ENCODE measurements at places on chromosomes 3 and 15.

GRCh38 chr3:27596334-27596841, 112.2 kb upstream of the SLC4A7 start:
- no peak for DNase-seq

DNA sequence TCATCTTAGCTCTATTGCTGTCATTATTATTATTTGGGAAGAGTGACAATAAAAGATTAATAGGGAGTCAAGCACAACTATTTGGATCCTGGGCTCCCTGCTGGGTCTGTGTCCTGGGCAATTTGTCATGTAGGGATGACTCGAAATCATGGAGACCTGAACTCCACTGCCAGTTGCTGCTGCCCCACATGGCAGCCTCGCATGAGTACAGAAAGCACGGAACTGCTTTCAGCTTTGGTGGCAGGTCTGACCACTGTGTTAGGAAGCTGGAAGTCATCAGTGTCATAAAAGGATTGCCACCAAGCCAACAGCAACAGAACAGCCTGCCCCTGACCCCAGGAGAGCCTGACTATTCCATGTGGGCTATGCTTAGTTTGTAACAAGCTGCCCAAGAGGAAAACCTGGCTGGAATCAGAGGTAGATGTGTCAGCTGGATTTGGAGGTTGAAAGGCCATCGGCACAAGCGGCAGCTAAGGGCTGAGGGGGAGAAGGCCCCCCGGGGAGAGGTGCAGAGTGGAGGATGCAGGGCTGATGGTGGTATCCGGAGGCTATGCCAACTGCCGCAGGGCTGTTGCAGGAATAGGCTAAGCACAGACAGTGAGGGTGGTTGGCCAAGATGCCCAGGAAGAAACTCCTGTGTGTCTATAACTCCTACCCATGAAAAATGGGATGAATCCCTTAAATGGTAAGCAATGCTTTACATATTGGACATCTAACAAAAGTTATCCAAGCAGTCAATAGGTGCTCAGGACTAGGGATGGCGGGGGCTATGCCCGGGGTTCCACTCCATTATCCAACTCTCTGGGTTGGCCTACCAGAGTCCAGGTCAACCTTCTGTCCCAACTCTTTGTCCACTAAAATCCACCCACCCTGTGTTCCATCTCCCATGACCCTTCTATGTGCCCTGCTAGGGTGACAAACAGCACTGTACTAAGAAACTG, 291.6 kb downstream of the ADAMTS17 start:
- no peak for DNase-seq

GRCh38 chr3:156760333-156760732, 65.8 kb upstream of the LEKR1 start:
- peak; percentile 68 for DNase-seq

DNA sequence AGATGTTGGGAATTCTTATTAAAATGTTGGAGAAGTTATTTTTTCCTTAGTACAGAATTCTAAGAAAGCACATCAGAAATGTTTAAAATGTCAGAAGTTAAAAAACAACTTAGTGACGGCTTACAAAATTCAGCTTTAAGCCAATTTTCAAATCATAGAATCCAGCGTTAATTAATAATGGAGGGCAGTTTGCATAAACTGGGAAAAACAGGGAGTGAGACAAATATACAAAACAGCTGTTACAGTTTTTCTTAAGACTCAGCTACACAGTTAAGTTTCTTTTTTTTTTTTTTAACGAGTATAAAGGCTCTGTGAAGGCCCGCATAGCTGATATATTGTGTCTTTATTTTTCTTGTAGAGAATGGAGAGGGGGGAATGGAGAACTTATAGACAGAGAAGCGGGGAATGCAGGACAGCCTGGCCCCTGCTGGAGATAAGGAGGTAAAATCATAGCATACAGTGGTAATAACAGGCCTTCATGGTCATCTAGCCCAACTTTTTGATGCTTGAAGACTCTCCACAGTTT, 164.4 kb downstream of the BBX start:
- DNase-seq = no peak

DNA sequence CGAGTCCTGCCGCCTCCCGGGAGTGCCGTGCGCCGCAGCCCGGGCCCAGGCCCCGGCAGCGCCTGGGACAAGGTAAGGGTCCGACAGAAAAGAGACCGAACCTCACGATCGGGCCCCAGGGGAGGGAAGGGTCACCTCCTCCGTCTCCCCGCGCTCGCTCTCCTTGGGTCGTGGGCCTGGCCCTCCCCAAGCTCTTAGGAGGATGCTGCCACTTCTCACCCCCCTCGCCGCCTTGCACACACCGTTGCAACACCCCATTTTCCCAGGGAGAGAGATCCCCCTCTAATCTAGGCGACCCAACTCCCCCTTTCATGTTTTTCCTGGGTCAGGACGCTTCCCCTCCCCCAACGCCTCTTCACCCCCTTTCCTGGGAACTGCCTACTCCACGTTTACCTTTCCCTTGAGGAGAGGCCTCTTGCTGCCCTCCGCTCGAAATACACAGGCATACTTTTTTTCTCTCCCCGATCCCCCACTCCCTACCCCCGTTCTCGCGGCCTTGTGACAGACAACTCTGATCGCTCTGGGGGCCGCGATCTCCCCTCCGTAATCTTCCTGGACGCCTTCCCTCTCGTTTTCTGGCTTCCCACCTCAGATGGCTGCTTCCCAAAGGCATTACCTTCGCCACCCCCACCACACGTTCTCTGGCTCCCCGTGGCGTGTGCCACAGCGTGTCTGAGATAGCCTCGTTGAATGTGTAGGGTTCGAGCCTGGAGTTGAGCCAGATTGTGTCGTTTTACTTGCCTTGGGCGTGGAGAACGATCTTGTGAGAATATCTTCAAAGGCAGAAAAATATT, 688 bp downstream of the SETD5 start:
- no peak for DNase-seq

DNA sequence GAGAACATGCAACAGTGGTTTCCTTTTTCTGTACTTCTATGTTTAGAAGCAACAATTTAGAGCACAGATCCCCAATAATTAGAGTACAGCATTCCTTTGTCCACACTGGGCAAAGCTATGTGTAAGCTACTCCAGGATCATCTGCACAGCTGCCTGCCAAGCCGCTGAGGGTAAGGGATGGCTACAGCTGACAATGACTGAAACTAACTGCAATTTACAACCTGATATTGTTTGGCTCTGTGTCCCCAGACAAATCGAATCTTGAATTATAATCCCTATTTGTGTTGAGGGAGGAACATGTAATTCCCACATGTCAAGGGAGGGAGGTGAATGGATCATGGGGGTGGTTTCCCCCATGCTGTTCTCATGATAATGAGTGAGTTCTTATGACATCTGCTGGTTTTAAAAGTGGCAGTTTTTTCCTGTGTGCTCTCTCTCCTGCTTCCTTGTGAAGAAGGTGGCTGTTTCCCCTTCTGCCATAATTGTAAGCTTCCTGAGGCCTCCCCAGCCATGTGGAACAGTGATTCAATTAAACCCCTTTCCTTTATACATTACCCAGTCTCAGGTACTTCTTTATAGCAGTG, 54.8 kb upstream of the TNFSF10 start:
- DNase-seq = no peak

GRCh38 chr3:138460536-138461205, 26.3 kb downstream of the ESYT3 start:
- no peak for DNase-seq

- no peak for DNase-seq
Observed at GRCh38 chr3:177431525-177432176, 234.4 kb upstream of the TBL1XR1 start.

DNA sequence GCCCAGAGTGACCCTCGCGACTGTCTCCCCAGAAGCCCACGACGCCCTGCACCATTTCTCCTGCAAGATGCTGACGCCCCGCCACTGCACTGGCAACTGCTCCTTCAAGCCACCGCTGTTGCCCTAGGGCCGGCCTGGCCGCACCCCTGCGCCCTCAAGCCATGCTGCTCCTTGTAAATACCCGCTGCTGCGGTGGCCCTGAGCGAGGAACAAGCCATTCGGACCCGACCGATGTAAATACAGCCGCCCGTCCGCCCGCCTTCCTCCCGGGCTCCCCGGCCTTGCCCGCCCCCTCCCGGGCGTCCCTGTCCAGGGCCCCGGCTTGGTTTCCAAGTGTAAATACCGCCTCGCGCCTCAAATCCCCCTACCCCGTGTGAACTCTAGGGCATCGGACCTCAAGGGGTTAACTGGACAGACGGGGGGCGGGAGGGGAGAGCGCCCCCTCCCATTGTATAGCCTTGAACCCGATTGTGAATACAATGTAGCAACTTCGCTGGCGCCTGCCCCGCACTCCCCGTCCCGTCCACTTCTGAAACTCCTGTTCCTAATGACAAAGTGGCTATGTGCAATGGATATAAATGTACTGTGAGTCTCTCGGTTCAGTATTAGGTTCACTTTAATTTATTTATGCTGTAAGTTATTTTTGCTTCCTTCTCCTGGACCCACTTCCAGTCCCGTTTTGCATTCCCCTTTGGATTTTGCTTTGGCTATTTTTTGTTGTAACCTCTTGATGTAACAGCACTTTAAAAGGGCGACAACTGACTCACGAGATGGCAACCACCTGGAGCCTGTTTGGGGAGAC, 5.9 kb downstream of the RNU6-1 start:
- no peak for DNase-seq

GRCh38 chr3:196991581-196992460, 23.2 kb upstream of the PIGZ start:
- no peak for DNase-seq

GRCh38 chr3:190552969-190553759, 39.3 kb downstream of the IL1RAP start:
- DNase-seq = no peak

DNA sequence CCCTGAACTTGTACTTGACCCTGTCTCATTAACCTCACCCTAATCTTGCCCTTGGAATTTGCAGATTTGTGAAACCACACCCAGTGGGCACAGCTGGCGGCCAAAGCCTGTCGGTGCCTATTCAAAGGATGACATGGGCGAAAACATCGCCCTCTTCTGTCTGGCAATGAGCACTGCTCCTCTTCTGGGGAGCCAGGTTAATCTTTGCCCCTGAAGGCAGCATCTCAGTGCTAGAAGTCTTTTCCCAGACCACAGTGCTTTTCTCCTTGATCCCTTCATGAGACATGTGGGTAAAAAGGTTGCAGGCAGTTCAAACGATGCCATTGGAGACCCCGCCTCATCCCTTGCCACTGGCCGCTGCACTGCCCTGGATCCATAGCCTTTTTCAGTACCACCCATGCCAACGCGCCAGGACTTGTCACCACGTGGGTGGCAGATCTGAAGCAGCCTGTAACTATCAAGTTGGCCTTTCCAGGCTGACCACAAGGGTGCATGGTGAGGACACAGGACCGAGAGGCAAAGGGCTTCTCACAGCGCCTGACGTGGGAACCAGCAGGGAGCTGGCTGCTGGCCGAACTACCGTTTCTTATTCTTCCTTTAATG, 6.5 kb upstream of the DNASE1L3 start:
- peak; percentile 63 for DNase-seq

DNA sequence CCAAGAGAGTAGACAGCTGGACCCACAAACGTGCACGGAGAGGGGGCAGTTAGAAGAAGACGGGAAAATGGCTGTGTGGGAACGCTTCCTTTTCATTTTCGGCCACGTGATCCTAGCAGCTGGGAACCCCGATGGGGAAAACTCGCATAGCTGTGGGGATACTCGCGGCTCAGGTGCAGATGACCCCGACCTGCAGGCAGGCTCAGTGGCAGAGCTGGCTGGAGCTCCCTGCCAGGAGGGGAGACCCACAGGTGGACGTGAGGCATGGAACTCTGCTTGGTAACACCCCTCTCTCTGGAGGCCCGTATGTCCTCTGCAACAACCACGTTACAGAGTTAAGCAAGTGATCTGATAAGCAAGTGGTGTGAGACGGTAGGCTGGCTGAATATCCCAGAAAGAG, 84.6 kb upstream of the SNRPA1 start:
- no peak for DNase-seq

DNA sequence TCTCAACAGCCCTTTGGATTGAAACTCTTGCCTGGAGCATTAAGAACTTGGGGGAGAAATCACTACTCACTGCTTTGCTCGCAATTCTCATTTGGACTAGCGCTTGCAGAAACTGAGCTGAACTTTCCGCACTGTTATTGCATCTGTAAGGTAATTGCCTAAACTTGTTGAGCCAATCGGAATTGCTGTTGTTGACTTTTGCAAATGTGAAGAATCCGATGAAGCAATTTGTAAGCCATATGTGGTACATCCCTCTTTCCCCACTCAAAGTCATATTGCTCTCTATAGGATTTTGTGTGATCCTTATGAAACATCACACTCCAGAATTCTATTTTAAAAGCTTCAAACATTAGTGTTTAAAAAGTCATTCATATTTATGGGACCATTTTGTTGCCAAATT, 191.7 kb upstream of the GBE1 start:
- DNase-seq = no peak

GRCh38 chr3:60363817-60364216, 887.4 kb downstream of the FHIT start:
- DNase-seq = no peak

DNA sequence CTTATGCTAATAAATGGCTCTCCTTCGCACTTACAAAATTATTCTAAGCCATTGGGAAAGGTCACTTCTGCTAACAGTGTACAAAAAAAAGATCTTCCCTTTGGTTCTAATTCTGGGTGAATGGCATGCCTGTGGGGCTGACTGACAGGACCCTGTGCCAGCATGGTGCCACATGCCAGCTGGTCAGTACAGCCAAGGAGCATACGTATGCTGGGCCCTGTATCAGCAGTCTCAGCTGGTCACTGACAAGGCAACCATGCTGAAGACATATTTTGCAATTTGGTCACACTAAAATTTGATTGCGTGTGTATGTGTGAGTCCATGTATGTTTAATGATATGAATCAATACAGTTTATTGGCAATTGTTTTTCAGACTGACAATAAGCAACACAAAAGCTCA, 246.1 kb downstream of the TBL1XR1 start:
- DNase-seq = no peak

DNA sequence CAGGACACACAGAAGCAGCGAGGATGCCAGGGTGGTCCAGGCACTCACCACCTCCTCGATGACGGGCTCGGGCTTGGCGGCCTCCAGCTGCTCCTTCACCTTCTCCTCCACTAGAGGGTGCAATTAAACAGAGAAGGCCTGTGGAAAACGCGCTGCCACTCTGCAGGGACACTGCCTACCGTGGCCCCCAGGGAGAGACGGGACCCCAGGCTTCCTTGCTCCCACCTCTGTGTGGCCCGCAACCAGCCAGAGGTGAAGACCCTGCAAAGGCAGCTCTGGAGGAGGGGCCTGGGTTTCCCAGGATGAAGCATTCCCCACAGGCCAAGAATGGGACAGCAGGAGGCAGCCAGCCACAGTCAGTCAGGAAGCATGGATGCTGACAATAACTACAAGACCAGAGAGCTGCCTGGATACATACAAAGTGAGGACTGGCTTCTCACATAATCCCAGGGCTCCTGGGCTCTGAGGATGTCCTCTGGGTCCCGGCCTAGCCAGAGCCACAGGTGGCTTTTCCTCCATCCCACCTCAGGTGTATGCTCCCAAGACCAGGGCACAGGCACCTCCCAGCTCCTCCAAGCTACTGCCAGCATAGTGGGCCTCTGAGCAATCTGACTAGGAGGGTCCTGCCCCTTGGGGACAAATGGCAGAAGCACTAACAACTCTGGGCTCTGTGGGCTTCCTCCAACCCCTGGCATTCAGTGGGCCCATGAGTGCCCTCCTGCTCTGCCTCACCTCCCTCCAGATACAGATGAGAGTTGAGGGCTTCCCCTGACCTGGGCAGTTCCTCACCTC, 46.2 kb downstream of the PTH1R start:
- DNase-seq = no peak

GRCh38 chr3:134927599-134927998, 132.5 kb downstream of the EPHB1 start:
- no peak for DNase-seq
